CD14-positive monocyte (primary cell): ENCODE measurements at places on chromosomes 13 and 19. TPM values are rescaled to one million over a fixed set of nuclear protein-coding genes. Genes with fewer than 3 reads are reported as not detected.

- no peak for DNase-seq
Observed at GRCh38 chr19:16376241-16376640, 51.6 kb downstream of the KLF2 start.

GRCh38 chr19:44951179-44952159 is 3.7 kb upstream of the CLPTM1 start:
- peak; percentile 64 for DNase-seq

DNA sequence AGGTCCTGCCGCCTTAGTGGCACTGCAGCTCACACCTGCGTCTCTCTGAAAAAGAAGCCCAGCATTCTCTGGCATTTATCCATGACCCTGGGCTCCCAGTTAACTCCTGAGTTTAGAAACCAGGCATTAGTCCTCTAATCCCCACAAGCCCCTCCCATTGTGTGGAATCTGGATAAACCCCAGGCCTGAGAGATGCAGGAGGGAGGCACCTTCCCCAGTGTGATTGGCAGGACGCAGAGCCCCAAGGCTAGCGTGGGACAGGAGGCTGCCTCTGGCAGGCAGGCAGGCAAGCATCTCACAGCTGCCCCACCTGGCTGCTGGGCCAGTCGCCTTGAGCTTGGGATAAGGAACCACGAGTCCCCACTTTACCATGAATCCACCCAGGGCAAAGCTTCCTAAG is 11.0 kb upstream of the SERPINE3 start:
- no peak for DNase-seq

DNA sequence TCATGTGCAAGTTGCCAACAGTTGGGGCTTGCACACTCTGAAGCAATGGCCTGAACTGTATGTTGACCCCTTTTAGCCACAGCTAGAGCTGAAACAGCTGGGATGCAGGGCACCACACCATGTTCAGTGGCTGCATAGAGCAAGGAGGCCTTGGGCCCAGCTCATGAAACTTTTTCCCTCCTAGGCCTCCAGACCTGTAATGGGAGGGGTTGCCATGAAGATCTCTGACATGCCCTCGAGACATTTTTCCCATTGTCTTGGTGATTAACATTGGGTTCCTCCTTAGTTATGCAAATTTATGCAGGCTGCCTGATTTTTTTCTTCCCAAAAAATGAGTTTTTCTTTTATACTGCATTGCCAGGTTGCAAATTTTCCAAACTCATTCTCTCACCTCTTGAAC is 165.1 kb upstream of the PRR20A start:
- no peak for DNase-seq

PHLDB3 gene
- 3.4 and 5.2 TPM in 2 replicates for polyA plus RNA-seq

GRCh38 chr13:79360095-79360494 is 46.0 kb downstream of the RBM26 start:
- no peak for DNase-seq

GRCh38 chr13:42355092-42355485 is 83.1 kb downstream of the AKAP11 start:
- no peak for DNase-seq

LILRA6 gene
- polyA plus RNA-seq: 150 and 173 TPM in 2 replicates

DNA sequence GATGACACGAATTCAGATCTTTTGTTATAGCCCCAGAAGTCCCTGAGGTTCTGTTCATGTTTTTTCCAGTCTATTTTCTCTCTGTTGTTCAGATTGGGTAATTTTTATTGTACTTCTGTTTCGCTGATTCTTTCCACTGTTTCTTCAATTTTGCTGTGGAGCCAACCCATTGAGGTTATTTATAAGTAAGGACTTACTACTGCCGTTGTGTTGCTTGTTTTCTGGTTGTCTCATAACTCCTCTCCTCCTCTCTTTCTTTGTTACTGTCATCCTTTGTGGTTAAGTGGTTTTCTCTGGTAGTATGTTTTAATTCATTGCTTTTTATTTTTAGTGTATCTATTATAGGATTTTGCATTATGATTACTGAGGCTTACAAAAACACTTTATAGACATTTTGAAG is 48.7 kb upstream of the GAS6 start:
- DNase-seq: no peak

- DNase-seq: peak; percentile 81
Observed at GRCh38 chr19:47376589-47377144, 27.6 kb downstream of the DHX34 start.

GRCh38 chr13:100131863-100132574 is 43.1 kb downstream of the PCCA start:
- DNase-seq: peak; percentile 40

DNA sequence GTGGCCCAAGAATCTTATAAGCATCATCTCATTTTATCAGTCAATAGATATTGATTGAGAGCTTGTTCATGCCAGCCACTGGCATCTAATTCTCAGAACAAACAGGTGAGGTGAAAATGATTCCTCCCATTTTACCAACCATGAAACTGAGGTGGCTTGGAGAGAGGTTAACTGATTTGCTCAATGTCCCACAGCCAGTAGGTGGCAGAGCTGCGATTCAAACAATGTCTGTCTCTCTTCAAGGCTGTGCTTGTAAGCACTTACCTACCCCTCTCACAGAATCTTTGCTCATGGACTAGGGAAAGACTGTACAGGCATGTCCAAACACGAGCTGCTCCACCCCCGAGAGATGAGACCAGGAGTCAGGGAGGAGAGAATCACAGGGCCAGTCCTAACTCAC is 21.5 kb upstream of the GSX1 start:
- no peak for DNase-seq

FAM83E gene
- not detected for polyA plus RNA-seq

DNA sequence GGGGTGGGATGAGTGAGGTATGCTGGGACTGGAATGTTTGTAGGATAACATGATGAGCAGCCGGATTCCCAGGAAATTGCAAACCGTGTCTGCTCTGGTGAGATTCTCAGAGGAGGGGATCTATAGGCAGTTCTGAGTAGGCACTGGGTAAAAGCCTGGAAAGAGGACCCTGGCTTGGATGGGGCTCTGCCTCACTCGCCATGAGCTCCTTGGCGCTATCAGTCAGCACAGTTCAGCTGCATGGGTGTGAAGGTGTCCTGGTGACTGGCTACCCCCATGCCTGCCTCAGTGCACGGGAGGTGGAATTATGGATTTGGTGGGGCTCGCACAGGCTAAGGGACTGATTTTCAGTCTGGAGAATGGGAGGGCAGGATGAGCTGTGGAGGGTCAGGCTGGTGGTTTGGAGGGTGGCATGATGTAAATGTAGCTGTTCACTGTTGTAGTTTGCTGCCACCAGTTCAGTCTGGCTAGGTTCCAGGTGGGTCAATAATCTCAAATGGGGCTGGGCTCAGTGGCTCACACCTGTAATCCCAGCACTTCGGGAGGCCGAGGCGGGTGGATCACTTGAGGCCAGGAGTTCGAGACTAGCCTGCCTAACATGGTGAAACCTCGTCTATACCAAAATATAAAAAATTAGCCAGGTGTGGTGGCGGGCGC is 9.2 kb upstream of the ZNF627 start:
- no peak for DNase-seq

ATP8A2 gene
- not detected for polyA plus RNA-seq

- DNase-seq: no peak
Observed at GRCh38 chr13:106032441-106032840, 503.0 kb downstream of the EFNB2 start.

GRCh38 chr13:110499621-110500281 is 61.8 kb downstream of the RAB20 start:
- no peak for DNase-seq

DNA sequence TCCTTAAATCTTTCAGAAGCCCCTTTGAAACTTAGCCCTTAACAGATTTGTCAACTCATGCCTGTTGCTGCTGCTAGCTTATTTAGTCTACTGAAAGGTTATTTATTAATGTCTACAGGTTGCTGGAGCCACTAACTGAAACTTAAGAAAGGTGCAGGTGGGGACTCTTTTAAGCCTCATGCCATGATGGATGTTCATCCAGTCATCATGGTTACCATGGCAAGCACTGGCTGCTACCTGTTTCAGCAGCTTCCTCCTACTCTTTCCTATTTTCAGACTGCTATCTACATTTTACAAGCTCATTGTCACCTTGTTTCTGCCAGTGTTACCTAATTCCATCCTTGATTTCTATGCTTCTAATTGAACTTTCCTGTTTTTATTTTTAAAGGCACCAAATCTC is 27.1 kb downstream of the DGKH start:
- no peak for DNase-seq

DNA sequence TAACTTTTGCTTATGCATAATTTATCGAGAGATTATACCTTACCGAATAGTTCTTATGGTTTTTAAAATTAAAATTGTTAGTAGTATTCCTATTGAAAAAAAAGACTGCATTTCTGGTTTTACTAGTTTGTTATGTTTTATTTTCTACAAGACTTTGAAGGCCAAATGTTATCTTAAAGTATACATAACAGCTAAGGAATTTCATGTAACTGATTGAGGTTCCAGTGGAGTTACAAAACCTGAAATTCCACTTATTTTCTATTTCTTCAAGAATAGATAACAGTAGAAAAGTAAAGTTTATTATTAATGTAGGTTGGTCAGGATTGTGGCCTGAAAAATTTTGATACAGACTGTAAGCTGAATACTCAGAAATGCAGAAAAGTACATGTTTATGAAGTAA is 1216.0 kb upstream of the PCDH20 start:
- DNase-seq: no peak

NLRP5 gene
- not detected for polyA plus RNA-seq

CD37 gene
- 194 TPM for polyA plus RNA-seq

DNA sequence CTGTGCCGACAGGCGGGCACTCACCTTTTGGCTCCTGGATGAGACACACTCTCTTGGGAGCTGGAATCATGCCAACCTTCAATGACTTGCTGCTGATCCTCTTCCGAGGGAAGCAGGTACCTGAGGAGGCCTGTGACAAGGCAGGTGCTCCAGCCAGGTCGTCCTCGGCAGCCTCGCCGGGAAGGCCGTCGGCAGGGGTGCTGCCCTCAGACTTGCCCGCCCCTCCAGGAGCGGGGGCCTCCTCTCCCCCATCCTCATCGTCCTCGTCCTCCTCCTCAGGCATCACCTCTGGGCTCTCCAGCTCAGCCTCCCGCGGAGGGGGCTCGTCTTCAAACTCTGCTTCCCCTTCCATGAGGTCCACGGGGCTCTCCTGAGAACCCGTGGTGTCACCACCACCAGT is 29.2 kb downstream of the SUGP2 start:
- DNase-seq: no peak

NANOS3 gene
- not detected in 2 replicates for polyA plus RNA-seq

DNA sequence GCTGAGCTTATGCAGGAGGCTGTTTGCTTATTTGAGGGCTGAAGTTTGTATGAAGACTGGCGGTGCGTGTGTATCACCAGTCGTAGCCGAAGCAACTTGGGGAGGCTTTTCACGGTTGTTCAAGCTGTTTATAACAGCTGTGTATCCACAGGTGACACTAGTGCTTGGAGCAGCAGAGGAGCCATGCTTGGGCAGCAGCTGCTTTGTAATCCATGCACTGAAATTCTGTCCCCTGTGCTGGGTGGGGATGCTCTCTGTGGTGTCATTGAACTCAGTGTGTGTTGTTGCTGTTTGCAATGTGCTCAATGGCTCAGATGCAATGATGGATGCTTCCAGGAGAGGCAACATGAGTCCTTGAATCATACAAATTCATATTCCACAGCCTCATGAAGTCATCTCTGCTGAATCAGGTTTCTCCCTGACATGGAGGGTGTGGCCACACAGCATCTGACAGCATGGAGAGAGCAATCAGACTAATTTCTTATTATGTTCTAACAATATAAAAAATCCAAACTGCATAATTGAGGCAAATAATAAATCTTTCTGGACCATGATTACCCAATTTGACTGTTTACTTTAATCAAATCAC is 18.8 kb upstream of the GTF3A start:
- DNase-seq: no peak

DNA sequence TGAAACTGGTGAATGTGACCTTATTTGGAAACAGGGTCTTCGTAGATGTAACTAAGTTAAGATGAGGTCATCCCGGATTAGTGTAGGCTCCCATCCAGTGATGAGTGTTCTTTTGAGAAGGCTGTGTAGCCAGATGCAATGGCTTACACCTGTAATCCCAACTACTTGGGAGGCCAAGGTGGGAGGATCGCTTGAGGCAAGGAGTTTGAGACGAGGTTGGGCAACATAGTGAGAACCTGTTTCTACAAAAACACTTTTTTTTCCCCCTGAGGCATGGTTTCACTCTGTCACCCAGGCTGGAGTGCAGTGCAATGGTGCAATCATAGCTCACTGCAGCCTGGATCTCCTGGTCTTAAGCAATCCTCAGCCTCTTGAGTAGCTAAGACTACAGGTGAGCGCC is 36.4 kb downstream of the FBN3 start:
- no peak for DNase-seq

CASP14 gene
- not detected for polyA plus RNA-seq

TARM1 gene
- 1.2 TPM for polyA plus RNA-seq

MAN2B1 gene
- 218 TPM for polyA plus RNA-seq
